Foreskin keratinocyte (primary cell): ENCODE measurements at places on chromosomes 16 and 17. TPM values are rescaled to one million over a fixed set of nuclear protein-coding genes. Genes with fewer than 3 reads are reported as not detected.

DNA sequence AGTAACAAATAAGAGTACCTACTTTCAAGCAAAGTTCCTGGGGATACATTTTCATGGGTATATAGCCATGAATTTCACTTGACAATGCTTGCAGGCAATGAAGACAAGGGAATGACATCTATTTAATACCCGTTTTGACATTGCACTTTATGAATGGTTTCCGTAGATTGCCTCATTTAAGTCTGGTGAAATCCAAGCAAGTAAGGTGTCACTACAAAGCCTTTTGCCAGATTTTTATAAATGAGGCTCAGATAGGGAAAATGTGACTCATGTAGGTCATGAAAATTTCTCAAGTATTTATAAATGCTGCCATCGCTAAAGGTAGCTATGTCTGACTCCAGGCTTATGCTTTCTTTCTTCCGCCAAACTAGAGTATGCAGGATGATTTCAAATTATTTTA is 644.3 kb downstream of the CDH8 start:
- DNase-seq, result no peak

NOL11 gene
- total RNA-seq, result 58.0 and 69.2 TPM in 2 replicates

RNF43 gene
- 13.5 and 15.0 TPM in 2 replicates for total RNA-seq

DNA sequence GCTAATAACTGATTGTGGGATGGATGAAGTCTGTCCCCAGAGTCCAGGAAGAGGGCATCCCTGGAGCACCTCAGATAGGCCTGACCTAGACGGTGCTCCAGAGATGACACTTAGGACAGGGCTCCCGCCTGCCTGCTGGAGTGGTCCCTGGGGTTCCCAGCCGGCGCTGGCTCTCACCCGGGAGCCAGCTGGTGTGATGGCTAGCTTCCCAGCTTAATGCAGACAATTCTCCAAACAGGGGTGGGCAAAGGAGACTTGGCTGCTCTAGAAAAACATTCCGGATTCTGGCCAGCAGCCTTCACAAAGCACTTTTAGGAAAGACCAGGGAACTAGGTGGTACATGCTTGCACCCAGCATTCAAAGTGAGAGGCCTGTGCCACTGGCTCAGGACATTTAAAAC is 18.6 kb downstream of the ACE start:
- no peak for DNase-seq
